T-cell (primary cell): ENCODE measurements at places on chromosomes 3 and 15.

- H3K27ac ChIP-seq: no peak overlapping the region
- H3K36me3 ChIP-seq: no peaks in the 10 kb centered on the region
- no peak overlapping the region for H3K4me3 ChIP-seq
- no peaks in the 10 kb centered on the region for H3K27me3 ChIP-seq
These were observed 43.5 kb downstream of the EPHB1 start for GRCh38 chr3:134838599-134838998.

- no peaks in the 10 kb centered on the region for H3K4me1 ChIP-seq
- no peak for DNase-seq
- H3K4me3 ChIP-seq: no peak overlapping the region
- H3K27me3 ChIP-seq: no peaks in the 10 kb centered on the region
- H3K27ac ChIP-seq: no peak overlapping the region
- no peaks in the 10 kb centered on the region for H3K36me3 ChIP-seq
These were observed 104.4 kb upstream of the UBE3A start for GRCh38 chr15:25543196-25543595.

- H3K27me3 ChIP-seq: no peaks in the 10 kb centered on the region
- no peak overlapping the region for H3K4me3 ChIP-seq
- no peak overlapping the region for H3K27ac ChIP-seq
- H3K4me1 ChIP-seq: no peaks in the 10 kb centered on the region
- H3K36me3 ChIP-seq: no peaks in the 10 kb centered on the region
- no peak for DNase-seq
These were observed 23.9 kb upstream of the AP4E1 start for GRCh38 chr15:50884540-50884939.

- H3K36me3 ChIP-seq: no peaks in the 10 kb centered on the region
- no peaks in the 10 kb centered on the region for H3K27me3 ChIP-seq
- H3K4me3 ChIP-seq: no peak overlapping the region
- no peak for DNase-seq
- no peak overlapping the region for H3K27ac ChIP-seq
These were observed 72.3 kb upstream of the LRIG1 start for GRCh38 chr3:66572938-66573710.

DNA sequence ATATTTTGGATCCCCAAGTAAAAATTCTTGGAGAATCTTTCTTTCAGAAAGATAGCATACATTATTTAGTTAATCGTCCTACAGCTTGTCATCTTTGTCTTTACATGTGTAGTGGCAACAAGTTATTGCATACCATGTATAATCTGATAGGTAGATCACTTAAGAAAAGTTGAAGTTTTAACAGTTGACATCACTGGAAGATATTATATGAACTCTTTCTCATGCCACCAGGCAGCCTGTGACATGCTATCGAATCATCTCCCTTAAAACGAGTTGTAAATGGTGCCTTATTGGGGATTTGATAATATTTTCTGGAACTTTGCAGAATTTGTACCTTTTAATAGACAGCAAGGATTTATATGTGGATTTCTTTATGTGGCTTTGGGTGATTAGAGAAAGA is 8.7 kb downstream of the U2SURP start:
- H3K27me3 ChIP-seq: no peaks in the 10 kb centered on the region
- H3K27ac ChIP-seq: no peak overlapping the region
- H3K36me3 ChIP-seq: no peaks in the 10 kb centered on the region
- peaks cover 8% of the 10 kb centered on the region for H3K4me1 ChIP-seq
- no peak overlapping the region for H3K4me3 ChIP-seq
- DNase-seq: no peak

- DNase-seq: no peak
- no peaks in the 10 kb centered on the region for H3K4me1 ChIP-seq
- H3K36me3 ChIP-seq: no peaks in the 10 kb centered on the region
- H3K27me3 ChIP-seq: no peaks in the 10 kb centered on the region
These were observed 182.6 kb downstream of the WDR72 start for GRCh38 chr15:53576841-53577240.

GRCh38 chr3:123552095-123552714 is 32.6 kb downstream of the HACD2 start:
- DNase-seq: no peak
- H3K27me3 ChIP-seq: no peaks in the 10 kb centered on the region
- H3K4me1 ChIP-seq: no peaks in the 10 kb centered on the region
- no peak overlapping the region for H3K4me3 ChIP-seq
- peaks cover 2% of the 10 kb centered on the region for H3K36me3 ChIP-seq

GRCh38 chr3:149055575-149055974 is 30.8 kb downstream of the HLTF start:
- DNase-seq: no peak
- H3K36me3 ChIP-seq: peaks cover 18% of the 10 kb centered on the region
- H3K4me3 ChIP-seq: no peak overlapping the region
- H3K27ac ChIP-seq: no peak overlapping the region
- no peaks in the 10 kb centered on the region for H3K27me3 ChIP-seq
- H3K4me1 ChIP-seq: no peaks in the 10 kb centered on the region

GRCh38 chr3:51373658-51374421 is 11.3 kb upstream of the MANF start:
- H3K27me3 ChIP-seq: peaks cover 3% of the 10 kb centered on the region
- no peak overlapping the region for H3K27ac ChIP-seq
- H3K36me3 ChIP-seq: no peaks in the 10 kb centered on the region
